ENCODE measurements at places on chromosomes 3 and 15. TPM values are rescaled to one million over a fixed set of nuclear protein-coding genes. Genes with fewer than 3 reads are reported as not detected.

Gene CA12
- 89.6 TPM for total RNA-seq

DNA sequence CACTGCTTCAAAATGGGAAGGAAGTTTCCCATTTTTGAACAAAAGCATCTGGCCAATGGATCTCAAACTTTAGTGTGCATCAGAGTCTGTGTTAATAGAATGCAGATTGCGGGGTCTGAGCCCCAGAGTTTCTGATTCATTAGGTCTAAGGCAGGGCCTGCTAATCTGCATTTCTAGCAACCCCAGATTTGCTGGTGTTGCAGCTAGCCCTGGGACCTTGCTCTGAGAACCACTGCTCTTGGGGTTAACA lies 30.7 kb upstream of the USP3 start:
- peaks cover 17% of the 10 kb centered on the region for H3K4me1 ChIP-seq
- H3K27me3 ChIP-seq = no peaks in the 10 kb centered on the region
- no peak overlapping the region for H3K4me3 ChIP-seq
- no peak for DNase-seq

DNA sequence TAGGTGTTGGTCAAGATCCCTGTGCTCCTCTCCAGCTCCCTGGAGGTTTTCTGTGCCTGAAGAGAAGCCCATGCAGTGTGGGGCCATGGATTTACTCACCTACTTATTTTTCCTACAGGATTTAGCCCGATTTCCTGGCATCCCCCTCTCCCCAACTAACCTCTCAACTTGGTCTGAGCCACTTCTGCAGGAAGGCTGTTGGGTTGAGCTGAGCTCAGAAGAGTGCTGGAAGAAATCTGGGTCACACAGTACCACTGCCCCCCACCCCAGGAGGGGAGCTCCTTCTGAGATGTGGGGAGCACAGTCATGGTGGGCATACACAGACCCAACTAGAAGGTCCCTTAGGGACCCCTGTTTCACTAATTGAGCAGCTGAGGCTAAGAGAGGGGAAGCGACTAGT lies 34.4 kb upstream of the SLCO2A1 start:
- H3K36me3 ChIP-seq = no peaks in the 10 kb centered on the region
- H3K27ac ChIP-seq = no peak overlapping the region
- peak; percentile 52 for DNase-seq
- no peaks in the 10 kb centered on the region for H3K27me3 ChIP-seq
- peaks cover 9% of the 10 kb centered on the region for H3K4me1 ChIP-seq

Gene C3orf85
- total RNA-seq = not detected

- H3K36me3 ChIP-seq = no peaks in the 10 kb centered on the region
- DNase-seq = no peak
- H3K4me1 ChIP-seq = peaks cover 6% of the 10 kb centered on the region
Observed at GRCh38 chr3:176935194-176935888, 261.9 kb downstream of the TBL1XR1 start.

Gene TMC3
- total RNA-seq = 2.7 TPM

Gene ZNF197
- 17.9 TPM for total RNA-seq

Gene TTC21A
- total RNA-seq = 8.8 TPM

GRCh38 chr15:41105348-41106334 lies 10.4 kb downstream of the INO80 start:
- DNase-seq = no peak
- no peak overlapping the region for H3K27ac ChIP-seq
- H3K27me3 ChIP-seq = no peaks in the 10 kb centered on the region
- no peak overlapping the region for H3K4me3 ChIP-seq
- H3K36me3 ChIP-seq = no peaks in the 10 kb centered on the region
- no peaks in the 10 kb centered on the region for H3K4me1 ChIP-seq

DNA sequence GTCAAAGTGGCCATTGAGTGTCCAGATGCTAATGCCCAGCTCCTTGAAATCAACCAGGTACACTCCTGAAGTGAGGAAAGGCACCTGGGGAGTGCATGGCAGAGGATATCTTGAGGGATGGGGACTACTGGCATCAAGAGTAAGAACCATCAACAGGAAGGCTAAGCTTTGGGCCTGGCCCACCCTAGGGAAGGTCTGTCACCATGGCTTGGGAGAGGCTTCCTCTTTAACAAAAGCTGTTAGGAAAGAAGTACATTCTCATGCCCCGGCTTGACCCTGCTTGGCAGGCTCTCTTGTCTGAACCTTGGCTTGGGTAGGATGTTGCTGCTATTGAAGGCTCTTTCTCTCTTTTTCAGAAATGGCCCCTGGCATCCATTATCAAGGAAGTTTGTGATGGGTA lies 43.7 kb upstream of the TUBGCP5 start:
- H3K27me3 ChIP-seq = no peaks in the 10 kb centered on the region
- no peak for DNase-seq
- H3K4me1 ChIP-seq = no peaks in the 10 kb centered on the region
- H3K36me3 ChIP-seq = no peaks in the 10 kb centered on the region
- H3K4me3 ChIP-seq = no peak overlapping the region

DNA sequence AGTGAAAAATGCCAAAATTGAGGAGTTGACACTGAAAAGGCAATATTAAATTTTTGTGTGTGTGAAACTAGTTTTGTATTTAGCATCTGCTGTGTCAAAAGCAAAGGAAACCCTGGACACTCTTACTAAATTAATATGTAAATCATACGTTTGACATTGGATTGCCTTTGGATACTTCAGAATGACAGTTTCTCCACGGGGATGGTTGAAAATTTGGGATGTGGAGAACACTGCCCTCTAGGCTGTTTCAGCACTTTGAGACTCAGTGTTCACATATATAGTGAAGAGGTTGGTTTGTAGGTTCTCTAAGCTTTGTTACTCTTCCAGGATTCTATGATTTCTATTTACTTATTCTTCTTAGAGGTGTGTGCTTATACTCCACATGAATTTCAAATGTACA lies 3.0 kb downstream of the ROBO2 start:
- DNase-seq = no peak
- peaks cover 10% of the 10 kb centered on the region for H3K4me1 ChIP-seq
- H3K36me3 ChIP-seq = no peaks in the 10 kb centered on the region
- no peaks in the 10 kb centered on the region for H3K27me3 ChIP-seq
- no peak overlapping the region for H3K4me3 ChIP-seq

Gene KPNA1
- total RNA-seq = 54.0 TPM

Gene CCR3
- total RNA-seq = not detected

- H3K4me3 ChIP-seq = no peak overlapping the region
- no peaks in the 10 kb centered on the region for H3K4me1 ChIP-seq
- no peak overlapping the region for H3K27ac ChIP-seq
- H3K27me3 ChIP-seq = no peaks in the 10 kb centered on the region
- no peak for DNase-seq
Observed at GRCh38 chr3:139797724-139798343, 120.1 kb upstream of the NMNAT3 start.

- no peaks in the 10 kb centered on the region for H3K4me1 ChIP-seq
- H3K27me3 ChIP-seq = no peaks in the 10 kb centered on the region
- H3K36me3 ChIP-seq = no peaks in the 10 kb centered on the region
- H3K4me3 ChIP-seq = no peak overlapping the region
- no peak for DNase-seq
Observed at GRCh38 chr3:155560594-155560993, 184.3 kb downstream of the PLCH1 start.

Gene LRRC58
- total RNA-seq = 25.0 TPM

Gene CHRNA7
- 10.1 TPM for total RNA-seq

DNA sequence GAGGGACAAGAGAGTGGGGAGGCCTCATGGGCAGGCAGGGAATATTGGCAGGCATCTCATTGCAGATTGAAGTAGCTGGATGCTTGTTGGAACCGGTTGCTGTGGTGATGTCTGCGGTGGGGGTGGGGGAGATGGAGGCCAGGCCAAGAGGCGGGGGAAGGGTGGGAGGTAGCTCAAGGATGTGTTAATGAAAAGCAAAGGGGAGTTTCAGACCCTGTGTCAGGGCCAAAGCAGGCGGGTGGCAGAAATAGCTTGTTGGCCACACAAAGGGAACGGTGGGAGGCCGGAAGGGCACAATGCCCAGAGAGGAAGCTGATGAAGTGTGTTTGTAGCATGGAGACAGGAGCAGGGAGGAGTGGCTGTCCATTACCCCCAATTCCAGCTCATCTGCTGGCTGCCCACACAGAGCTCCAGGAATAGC lies 28.0 kb downstream of the CCDC33 start:
- H3K27me3 ChIP-seq = no peaks in the 10 kb centered on the region
- H3K4me3 ChIP-seq = no peak overlapping the region
- no peak for DNase-seq
- H3K36me3 ChIP-seq = no peaks in the 10 kb centered on the region

GRCh38 chr15:82923744-82924143 lies 28.8 kb downstream of the HOMER2 start:
- H3K27me3 ChIP-seq = no peaks in the 10 kb centered on the region
- H3K4me3 ChIP-seq = no peak overlapping the region
- no peak overlapping the region for H3K27ac ChIP-seq
- no peaks in the 10 kb centered on the region for H3K4me1 ChIP-seq
- no peak for DNase-seq

- H3K4me3 ChIP-seq = no peak overlapping the region
- DNase-seq = no peak
- no peaks in the 10 kb centered on the region for H3K36me3 ChIP-seq
- H3K27ac ChIP-seq = peak overlapping the region; percentile 76
Observed at GRCh38 chr3:194871143-194871863, 185.6 kb downstream of the FAM43A start.

Measured in vagina (tissue), 2 donors.